ENCODE measurements at places on chromosomes 4 and X.
A peak's percentile ranks its signal among the peaks of the same experiment; 100 is the strongest.

- peak; percentile 65 for DNase-seq
Observed at GRCh38 chrX:68647156-68647957, at the start of gene STARD8. STARD8 (plus strand) TSS chrX:68647666; CDS start chrX:68647883, 217 bp downstream.

DNA sequence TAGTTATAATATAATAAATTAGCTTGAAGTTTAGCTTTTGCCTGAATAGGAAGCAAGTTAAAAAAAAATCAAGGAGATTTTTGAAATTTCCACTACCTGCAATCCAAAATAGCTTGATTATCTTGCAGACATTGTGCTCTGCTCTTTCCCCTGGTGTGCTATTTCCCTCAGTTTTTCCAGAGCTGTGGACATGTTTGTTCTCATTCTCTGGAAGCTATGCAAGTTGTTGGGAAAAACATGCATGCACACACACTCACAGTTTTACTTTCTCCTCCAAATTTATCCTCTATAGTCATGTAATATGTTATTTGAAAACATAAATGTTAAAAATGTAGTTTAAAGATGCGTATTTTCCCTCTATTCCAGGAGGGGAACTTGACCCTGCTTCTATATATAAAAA, 225.8 kb upstream of the ARSJ start:
- DNase-seq = no peak

DNA sequence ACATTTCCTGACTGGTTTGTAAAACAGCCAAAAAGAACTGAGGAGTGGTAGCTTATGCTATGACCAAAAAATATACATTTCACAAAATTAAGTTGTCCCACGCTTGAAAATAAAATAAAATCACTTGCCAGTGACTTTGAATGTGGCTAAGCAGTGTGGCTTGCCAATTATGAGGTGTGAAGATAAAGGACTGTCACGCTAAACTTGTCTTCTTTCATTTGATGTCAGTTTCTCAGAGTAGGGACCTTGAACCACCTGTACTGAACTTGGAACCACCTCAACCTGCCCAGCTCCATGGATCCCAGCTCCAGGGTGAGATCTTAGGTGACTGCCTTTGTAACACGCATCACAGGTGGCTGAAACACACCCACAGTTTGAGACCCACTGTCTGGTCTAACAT, 113.7 kb upstream of the TBL1X start:
- no peak for DNase-seq

DNA sequence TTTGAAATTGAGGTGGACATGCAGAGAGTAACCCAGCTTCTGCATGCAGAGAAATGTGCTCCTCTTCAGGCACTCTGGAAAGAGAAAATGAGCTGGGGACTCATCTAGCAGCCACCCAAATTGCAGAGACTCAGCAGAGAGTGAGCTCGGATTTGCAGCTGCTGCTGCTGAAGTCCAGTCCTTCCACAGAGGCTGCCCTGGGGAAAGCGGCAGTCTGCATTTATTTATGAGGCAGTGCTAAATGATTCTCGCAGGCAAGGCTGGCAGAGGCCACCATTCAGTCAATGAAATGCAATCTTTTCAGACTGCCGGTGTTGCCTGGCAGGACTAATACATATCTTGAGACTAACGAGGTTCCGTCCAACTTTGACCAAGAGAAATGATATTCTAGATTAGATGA, 404.8 kb downstream of the NLGN4X start:
- no peak for DNase-seq

GRCh38 chr4:16203083-16203482, 23.2 kb downstream of the TAPT1 start:
- no peak for DNase-seq

- no peak for DNase-seq
Observed at GRCh38 chr4:60759518-60760245, 440.4 kb upstream of the ADGRL3 start.

GRCh38 chrX:78213331-78213730, 73.9 kb upstream of the TAF9B start:
- DNase-seq = no peak

- no peak for DNase-seq
Observed at GRCh38 chr4:68338625-68339024, 11.3 kb downstream of the YTHDC1 start.

DNA sequence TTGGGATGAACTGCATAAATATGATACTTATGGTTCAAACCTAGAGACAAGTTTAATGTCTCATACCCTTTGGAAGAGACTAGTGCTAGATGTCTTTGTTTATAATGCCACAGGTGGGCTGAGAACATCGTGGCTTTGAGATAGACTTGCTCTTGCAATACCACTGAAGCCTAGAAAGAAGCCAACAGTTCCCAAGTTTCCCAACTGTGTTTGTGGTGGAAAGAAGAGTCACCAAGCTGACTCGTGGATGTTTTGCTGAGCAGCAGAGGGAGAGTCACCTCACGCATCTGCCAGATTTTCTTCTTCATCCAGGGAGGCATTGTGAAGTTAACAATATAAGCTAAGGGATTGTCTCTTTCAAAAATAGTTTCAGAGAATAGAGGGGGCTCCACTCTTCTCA, 1076.2 kb downstream of the C4orf33 start:
- no peak for DNase-seq

DNA sequence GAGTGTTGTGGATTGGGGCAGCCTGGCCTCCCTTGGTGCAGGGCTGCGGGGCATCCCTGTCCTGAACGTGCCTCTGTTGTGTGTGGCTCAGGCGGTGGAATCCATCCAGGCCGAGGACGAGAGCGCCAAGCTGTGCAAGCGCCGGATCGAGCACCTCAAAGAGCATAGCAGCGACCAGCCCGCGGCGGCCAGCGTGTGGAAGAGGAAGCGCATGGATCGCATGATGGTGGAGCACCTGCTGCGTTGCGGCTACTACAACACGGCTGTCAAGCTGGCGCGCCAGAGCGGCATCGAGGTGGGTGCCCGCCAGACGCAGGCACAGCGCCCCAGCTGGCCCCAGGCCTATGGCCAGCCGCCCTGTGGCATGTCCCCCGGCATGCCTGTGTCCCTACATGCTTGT, 25.6 kb downstream of the MAEA start:
- no peak for DNase-seq

DNA sequence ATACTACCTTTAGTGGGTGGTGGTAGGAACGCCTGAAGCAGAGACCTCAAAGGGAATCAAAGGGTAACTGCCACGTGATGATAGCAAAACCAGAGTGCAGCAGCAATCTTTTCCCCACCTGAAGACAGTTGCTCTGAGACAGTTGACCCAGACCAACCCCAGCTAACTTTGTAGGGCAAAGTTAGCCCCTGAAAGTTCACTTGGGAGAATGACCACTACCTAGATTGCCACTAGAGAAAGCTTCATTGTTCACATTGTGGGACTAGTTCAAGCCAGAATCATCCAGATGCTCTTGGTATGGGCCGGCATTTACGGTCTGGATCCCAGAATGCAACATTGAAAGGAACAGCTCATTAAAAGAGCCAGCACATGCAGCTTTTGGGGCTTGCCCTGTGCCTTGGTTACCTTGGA, 4.1 kb downstream of the SEPTIN6 start:
- DNase-seq = no peak

- DNase-seq = no peak
Observed at GRCh38 chr4:172962564-172963353, 205.9 kb upstream of the GALNT7 start.

GRCh38 chr4:189176002-189176401, 764.7 kb upstream of the FRG1 start:
- DNase-seq = no peak

DNA sequence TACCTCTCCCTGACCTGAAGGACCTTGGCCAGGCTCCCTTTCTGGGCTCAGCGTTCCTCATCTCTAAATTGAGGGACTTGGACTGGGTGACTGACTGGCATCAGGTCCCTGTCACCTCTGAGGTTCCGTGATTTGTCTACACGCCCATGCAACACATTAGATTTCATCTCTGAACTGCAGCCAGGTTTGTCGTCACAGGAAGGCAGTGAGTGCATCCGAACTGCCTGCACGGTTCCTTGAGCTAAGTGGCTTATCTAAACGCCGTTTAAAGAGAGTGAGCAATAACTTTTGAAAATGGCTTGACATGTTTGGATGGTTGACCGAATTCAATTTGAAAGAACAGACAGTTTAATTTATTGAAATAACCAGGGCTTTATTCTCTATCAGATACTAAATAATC, 70.1 kb downstream of the PCYT1B start:
- DNase-seq = no peak

- DNase-seq = no peak
Observed at GRCh38 chr4:8766610-8767009, 105.0 kb downstream of the HMX1 start.

DNA sequence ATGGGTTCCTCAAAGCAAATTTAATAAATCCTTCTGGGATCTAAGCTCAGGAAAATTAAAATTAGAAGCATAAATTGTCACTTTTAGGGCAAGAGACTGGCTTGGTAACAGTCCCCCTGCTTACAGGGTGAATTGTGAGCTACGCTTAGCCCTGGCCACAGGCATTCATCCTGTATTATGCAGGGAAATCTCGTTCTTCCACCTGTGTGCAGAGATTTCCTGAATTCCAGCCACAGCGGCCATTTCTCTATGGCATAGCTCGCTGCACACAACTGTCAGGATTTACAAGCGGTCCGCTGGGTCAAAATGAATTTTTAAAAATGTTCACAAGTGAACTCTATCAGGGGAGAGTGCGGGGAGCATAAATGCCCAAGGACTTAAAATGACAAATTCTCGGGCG, 111.9 kb downstream of the DCTD start:
- peak; percentile 23 for DNase-seq

- DNase-seq = no peak
Observed at GRCh38 chrX:3160756-3161155, 119.5 kb downstream of the ARSF start.

GRCh38 chr4:108889696-108890483, 127.0 kb upstream of the ETNPPL start:
- no peak for DNase-seq

DNA sequence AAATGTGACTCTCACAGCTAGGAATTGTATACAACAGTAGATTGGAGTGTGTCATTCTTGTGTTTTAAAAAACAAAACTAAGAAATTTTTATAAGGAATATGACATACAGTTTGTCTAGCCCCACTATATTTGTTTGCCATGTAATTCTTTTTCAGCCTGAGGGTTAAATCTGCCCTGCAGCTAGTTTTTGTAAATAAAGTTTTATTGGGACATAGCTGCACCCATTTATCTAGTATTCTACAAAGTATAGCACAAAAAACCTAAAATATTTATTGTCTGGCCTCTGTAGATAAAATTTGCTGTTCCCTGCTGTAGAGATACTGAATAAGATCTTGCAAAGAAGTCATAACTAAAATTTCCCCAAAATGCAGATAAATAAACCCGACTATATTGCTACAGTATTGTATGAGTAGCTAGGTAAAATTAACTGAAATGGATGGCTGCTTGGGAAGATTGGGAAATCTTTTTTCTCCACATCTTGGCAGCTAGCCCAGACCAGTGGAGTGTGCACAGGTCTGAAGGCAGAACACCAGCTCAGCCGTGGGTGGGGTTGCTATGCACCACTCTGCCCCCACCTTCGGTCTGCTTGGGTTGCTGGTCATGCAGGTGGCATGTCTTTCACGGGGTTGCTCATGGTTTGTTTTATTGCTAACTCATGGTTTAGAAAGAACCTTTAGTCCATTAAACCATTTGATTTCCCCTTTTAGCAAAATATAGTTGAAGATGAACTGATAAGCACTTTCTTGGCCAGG, 127.9 kb downstream of the KLHL8 start:
- DNase-seq = peak; percentile 42

- no peak for DNase-seq
Observed at GRCh38 chr4:7646384-7647061, 211.8 kb upstream of the PSAPL1 start.

- no peak for DNase-seq
Observed at GRCh38 chr4:22504922-22505321, 10.9 kb downstream of the ADGRA3 start.

- DNase-seq = no peak
Observed at GRCh38 chr4:141486375-141486997, 149.9 kb upstream of the IL15 start.

- no peak for DNase-seq
Observed at GRCh38 chrX:1416327-1416784, 24.4 kb upstream of the SLC25A6 start.

- DNase-seq = no peak
Observed at GRCh38 chrX:129144172-129145038, 378.9 kb downstream of the SMARCA1 start.

- no peak for DNase-seq
Observed at GRCh38 chrX:19674041-19674789, 158.9 kb upstream of the MAP3K15 start.

GRCh38 chr4:53601251-53601764, 10.0 kb upstream of the LNX1 start:
- DNase-seq = no peak

DNA sequence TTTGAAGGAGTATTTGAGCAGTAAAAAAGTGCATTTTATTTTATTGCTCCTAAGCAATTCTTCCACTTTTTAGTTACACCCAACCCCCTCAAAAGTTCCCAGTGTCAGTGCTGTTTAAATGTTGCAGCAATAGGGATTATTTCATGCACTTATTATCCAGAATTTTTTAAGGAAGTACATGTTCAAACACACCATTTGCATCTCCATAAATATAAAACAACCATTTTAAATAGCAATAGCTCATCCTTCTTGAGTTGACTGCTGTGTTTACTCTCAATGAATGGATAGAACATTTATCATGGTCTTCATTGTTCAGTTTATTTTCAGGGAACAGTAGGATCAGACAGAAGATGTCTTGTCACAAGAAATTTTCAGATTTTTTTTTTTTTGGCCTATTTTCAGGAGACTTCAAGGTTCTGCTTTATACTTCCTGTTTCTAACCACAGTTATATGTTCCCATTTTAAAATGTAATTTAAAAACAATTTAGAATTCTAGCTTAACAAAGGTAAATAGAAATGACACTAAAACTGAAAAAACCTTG, 171.9 kb downstream of the TMA16 start:
- no peak for DNase-seq

DNA sequence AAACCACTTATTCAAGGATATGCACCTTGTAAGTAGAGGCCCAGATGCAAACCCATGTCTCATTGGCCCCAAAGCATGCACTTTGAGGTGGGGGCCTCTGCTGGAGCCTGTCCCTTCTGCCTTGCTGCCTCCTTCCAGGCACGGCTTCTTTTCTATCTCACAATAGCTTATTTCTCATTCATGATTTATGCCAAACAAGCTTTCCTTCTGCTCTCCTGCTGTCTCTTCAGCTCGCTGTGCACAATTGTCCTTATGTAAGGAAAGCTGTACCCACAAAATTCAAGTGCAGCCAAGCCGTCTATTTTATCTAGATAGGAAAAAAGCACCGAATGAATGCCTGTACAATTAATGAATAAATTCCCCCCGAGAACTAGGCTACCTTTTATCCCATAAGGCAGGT, 124.8 kb upstream of the PACRGL start:
- no peak for DNase-seq

GRCh38 chrX:101736651-101737050, 77.0 kb upstream of the ARMCX2 start:
- DNase-seq = no peak

DNA sequence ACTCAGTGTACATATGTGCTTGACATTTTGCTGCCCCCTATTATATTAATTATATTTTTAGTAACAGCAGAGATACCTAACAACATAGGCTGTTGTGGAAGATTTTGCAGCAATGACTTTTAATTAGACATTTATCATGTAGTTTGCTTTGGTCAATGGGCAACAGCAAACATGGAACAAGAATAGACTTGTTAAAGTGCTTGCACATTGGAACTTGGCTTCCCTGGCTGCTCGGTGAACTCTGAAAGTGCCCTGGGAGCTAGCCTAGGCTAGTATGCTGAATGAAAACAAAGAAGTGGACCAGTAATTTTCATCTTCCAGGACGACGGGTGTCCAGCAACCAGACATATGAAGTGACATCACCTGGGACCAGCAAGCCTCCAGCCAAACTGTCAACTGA, 1157.1 kb downstream of the ARAP2 start:
- DNase-seq = no peak

All from right kidney (tissue), 9 donors.